Suprapubic skin (tissue), 4 donors: ENCODE measurements at places on chromosomes 2 and 18. TPM values are rescaled to one million over a fixed set of nuclear protein-coding genes. Genes with fewer than 3 reads are reported as not detected.

- H3K27ac ChIP-seq: no peak overlapping the region
- H3K27me3 ChIP-seq: no peaks in the 10 kb centered on the region
- peaks cover 8% of the 10 kb centered on the region for H3K36me3 ChIP-seq
These were observed 140.9 kb downstream of the DIS3L2 start for GRCh38 chr2:232102380-232102779.

GRCh38 chr2:174218773-174219172 lies 29.6 kb downstream of the OLA1 start:
- no peaks in the 10 kb centered on the region for H3K27me3 ChIP-seq
- H3K36me3 ChIP-seq: no peaks in the 10 kb centered on the region
- no peak for DNase-seq

DNA sequence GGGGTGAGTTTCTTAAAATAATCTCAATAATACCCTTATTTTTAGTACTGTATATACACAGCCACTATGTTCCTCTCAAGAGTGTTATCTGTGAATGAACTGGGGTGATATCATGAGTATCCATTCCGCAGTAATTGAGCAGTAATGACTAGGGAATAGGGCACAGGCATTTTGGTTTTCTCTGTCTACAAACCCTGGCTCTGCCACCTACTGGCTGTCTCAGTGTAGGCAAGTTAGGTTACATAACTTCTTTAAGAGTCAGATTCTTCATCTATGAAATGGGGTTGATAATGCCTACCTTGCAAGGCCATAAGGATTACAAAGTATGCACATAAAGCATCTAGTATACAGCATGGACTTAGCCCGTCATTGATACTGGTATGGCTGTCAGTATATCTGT lies 555.8 kb downstream of the NRXN1 start:
- no peak for DNase-seq
- H3K36me3 ChIP-seq: no peaks in the 10 kb centered on the region
- H3K27me3 ChIP-seq: no peaks in the 10 kb centered on the region
- H3K27ac ChIP-seq: no peak overlapping the region
- H3K4me1 ChIP-seq: no peaks in the 10 kb centered on the region

DNA sequence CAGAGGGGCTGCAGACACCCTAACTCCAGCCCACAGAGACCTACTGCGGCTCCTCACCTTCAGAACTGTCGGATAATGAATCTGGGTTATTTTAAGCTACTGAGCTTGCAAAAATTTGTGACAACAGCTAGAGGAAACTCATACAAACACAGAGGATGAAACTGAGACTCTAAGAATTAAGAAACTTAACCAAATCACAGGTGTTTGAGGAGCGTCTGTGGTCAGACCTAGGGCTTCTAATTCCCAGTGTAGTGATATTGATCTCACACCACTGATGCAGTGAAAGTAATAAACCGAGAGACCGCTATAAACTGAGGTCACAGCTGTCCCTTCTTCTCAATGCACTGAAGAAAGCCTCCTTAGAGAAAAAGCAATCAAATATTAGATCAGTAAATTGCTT lies 110.1 kb downstream of the RGPD3 start:
- H3K4me1 ChIP-seq: peaks cover 2% of the 10 kb centered on the region
- H3K27me3 ChIP-seq: no peaks in the 10 kb centered on the region
- DNase-seq: no peak
- H3K36me3 ChIP-seq: no peaks in the 10 kb centered on the region

GRCh38 chr2:216698895-216699294 lies 3.5 kb upstream of the IGFBP5 start:
- no peak overlapping the region for H3K4me3 ChIP-seq
- peaks cover 46% of the 10 kb centered on the region for H3K4me1 ChIP-seq
- H3K27ac ChIP-seq: no peak overlapping the region
- peaks cover 11% of the 10 kb centered on the region for H3K27me3 ChIP-seq

GRCh38 chr2:25618676-25619075 lies 54.7 kb downstream of the DTNB start:
- no peak for DNase-seq
- H3K36me3 ChIP-seq: peaks cover 4% of the 10 kb centered on the region
- no peaks in the 10 kb centered on the region for H3K27me3 ChIP-seq
- H3K4me1 ChIP-seq: peaks cover 22% of the 10 kb centered on the region
- H3K4me3 ChIP-seq: peak overlapping the region; percentile 7

DNA sequence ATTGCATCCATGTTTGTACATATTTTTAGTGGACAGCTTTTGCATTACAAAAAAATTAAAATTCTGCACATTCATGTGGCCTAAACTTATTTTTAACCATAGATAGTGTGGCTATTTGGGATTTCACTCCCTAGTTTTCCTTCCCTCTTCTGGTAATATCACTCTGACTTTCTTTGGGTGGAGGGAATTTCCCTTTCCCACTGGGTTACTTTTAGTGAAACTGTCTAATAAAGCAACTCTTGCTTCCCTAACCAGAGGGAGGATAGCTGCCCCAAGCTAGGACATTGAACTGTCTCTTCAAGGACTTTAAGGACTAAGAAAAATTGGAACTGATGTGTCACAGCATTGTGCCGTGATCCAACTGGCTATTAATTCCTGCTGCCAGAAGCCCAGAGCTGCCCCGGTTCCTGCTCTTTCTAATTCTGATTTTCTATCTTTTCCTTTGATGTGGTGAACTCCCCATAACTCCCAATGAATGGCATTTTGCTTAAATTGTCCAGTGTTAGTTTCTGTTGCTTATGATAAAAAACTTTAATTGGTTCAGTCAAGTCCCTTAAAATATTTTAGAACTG lies 20.0 kb upstream of the EFR3B start:
- no peaks in the 10 kb centered on the region for H3K36me3 ChIP-seq
- no peak overlapping the region for H3K4me3 ChIP-seq
- H3K27ac ChIP-seq: no peak overlapping the region

DNA sequence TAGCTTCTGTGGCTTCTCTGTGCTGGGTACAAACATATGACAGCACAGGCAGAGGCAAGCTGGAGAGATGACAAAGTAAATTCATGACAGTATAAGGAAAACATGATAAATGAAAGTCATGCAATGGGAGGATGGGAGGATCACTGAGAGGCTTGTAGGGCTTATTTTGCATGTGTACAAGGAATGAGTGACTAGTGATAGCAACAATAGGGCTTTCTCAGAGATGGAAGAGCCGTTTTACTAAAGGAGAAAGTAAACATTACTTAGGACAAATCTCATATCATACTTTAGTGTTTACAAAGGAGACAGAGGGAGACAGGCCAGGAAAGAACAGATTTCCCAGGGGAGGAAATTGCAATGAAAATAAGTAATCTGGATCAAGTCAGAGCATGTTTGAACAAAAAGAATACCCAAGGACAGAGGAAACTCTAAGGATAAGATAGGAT lies 82.5 kb upstream of the RBMS1 start:
- no peaks in the 10 kb centered on the region for H3K27me3 ChIP-seq
- H3K27ac ChIP-seq: no peak overlapping the region
- peaks cover 9% of the 10 kb centered on the region for H3K4me1 ChIP-seq
- no peaks in the 10 kb centered on the region for H3K36me3 ChIP-seq

DNA sequence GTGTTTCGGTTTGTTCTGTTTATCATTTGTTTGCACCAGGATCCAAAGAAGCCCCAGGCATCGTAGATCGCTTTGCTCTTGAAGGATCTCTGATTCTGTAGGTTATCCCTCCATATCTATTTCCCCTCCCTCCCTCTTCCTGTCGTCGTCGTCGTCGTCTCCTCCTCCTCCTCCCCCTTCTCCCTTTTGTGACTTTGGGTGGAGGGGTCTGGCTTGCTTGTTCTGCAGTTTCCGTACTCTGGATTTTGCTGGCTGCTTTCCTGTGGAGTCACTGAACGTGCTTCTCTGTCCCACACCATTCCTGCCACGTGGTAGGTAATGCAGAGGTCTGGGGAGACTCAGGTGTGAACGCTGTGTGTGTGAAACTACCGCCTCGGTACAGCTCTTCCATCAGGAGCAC lies 225.0 kb downstream of the LDLRAD4 start:
- no peaks in the 10 kb centered on the region for H3K36me3 ChIP-seq
- no peaks in the 10 kb centered on the region for H3K27me3 ChIP-seq
- peaks cover 9% of the 10 kb centered on the region for H3K4me1 ChIP-seq
- H3K4me3 ChIP-seq: no peak overlapping the region
- H3K27ac ChIP-seq: no peak overlapping the region

Gene TCF4
- total RNA-seq: 80.9 TPM

GRCh38 chr2:203623096-203623495 lies 83.3 kb upstream of the CD28 start:
- H3K27ac ChIP-seq: no peak overlapping the region
- H3K4me3 ChIP-seq: no peak overlapping the region
- no peaks in the 10 kb centered on the region for H3K36me3 ChIP-seq
- no peak for DNase-seq
- H3K4me1 ChIP-seq: no peaks in the 10 kb centered on the region
- no peaks in the 10 kb centered on the region for H3K27me3 ChIP-seq

Gene WDR75
- total RNA-seq: 44.7 TPM

GRCh38 chr18:21105936-21106335 lies 5.7 kb downstream of the ROCK1 start:
- H3K27ac ChIP-seq: no peak overlapping the region
- DNase-seq: no peak
- no peak overlapping the region for H3K4me3 ChIP-seq
- H3K36me3 ChIP-seq: no peaks in the 10 kb centered on the region
- no peaks in the 10 kb centered on the region for H3K27me3 ChIP-seq
